ENCODE measurements at places on chromosomes 2 and 18.

GRCh38 chr2:198692907-198693510, 764.7 kb downstream of the SATB2 start:
- no peak for DNase-seq

DNA sequence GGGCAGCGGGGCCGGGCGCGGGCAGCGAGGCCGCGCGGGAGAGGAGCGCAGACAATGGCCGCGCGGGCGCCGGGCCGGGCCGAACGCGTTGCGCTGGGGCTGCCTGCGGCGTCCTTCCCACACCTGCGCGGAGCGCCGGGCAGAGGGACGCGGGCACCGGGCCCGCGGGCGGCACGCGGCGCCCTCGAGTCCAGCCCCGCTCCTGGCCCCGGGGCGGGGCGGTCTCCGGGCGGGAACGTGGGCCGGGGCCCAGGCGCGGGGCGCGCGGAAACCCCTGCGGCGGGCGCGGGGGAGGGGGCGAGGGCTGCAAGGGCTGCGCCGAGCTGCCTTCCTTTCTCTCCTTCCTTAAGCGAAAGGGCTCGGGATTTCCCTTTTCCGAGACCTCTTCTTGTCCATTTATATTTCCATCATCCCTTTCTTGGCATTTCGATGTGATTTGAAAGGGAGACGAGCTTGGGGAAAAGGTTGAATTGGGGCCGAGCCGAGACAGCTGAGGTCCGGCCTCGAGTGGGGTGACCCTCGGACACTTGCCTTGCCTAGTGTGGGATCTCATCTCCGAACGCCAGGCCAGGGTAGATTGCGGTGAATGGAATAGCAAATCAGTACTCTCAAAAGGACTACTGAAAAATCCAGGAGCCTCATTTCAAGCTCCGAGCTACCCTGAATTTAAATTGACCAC, 676 bp downstream of the KLHL23 start:
- peak; percentile 21 for DNase-seq

DNA sequence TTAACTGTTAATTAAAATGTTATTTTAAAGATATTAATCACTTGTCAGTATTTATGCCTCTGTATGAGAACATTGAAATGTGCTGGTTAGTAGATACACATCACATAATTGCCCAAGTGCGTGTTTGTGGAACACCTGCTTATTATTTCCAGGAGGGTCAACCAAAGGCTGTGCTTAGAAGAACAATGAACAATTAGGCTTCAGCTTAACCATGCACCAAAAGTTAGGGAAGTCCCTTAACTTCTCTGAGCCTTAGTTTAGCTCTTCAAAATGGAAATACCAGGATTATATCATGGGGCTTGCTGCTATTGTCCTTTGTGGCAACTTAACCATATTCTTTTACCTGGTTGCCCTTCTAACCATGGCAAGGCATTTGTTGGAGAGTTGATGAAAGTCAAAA, 43.0 kb upstream of the PLA2R1 start:
- DNase-seq = no peak

GRCh38 chr18:9123520-9123919, 13.1 kb upstream of the ANKRD12 start:
- no peak for DNase-seq

DNA sequence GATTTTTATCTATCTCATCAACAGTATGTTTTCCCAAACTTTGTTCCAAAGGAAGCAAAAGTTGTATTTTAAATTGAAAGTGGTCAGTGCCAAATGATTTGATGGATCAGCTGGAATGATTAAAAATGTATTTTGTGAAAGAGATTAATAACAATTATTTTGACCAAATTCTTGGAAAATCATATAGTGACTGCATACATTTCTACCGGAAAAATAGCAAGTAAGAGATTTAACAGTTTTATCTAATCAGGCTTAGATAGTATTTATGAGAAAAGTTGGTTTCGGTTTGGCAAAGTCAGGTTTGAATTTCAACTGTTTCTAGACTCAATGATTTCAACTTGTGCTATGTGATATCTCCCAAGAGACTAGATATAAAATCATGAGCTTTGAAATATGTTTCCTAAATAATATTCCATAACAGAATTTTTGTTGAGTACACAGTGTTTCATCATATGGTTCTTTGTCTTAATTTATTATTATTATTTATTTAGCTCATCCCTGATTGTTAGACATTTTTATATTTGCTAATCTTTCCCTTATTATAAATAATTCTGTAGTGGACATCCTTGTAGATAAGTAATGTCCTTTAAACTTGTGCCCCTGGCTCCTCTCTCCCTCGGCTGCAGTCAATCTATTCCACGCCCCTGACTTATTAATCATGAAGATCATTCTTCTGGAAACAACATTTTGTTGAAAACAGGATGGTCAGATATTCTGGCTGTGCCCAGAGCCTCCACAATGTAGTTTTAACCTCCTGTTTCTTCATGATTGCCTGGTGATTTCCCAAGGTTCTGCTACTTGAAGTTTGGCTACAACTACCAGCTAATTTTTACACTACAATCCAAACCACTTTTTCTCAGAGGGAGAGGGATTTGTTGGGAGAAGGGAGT, 520.7 kb upstream of the TCF4 start:
- no peak for DNase-seq

All from T-cell (primary cell).